Dorsolateral prefrontal cortex (tissue), 122 donors: ENCODE measurements at places on chromosomes 1 and 21.

- no peak for DNase-seq
Observed at GRCh38 chr1:226886122-226886901, 15.9 kb downstream of the PSEN2 start.

DNA sequence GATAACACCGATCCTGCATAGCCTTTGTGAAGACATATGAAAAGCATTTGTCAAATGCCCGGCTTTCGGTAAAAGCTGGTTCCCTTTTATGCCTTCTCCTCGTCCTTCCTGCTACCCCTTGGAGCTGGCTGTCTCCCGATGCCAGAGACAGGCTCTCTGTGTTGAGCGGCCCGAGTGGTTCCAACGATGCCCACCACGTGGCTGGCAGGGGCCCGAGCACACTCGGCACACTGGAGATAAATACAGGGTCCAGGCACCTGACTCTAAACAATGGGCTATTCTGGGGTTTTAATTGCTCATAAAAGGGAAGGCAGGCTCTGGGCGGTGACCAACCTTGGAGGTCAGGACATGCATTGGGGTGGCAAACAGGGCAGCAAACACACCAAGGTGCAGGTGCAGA lies 207.1 kb downstream of the HIVEP3 start:
- no peak for DNase-seq

GRCh38 chr1:63813829-63814277 lies 40.0 kb downstream of the ROR1 start:
- DNase-seq = no peak

DNA sequence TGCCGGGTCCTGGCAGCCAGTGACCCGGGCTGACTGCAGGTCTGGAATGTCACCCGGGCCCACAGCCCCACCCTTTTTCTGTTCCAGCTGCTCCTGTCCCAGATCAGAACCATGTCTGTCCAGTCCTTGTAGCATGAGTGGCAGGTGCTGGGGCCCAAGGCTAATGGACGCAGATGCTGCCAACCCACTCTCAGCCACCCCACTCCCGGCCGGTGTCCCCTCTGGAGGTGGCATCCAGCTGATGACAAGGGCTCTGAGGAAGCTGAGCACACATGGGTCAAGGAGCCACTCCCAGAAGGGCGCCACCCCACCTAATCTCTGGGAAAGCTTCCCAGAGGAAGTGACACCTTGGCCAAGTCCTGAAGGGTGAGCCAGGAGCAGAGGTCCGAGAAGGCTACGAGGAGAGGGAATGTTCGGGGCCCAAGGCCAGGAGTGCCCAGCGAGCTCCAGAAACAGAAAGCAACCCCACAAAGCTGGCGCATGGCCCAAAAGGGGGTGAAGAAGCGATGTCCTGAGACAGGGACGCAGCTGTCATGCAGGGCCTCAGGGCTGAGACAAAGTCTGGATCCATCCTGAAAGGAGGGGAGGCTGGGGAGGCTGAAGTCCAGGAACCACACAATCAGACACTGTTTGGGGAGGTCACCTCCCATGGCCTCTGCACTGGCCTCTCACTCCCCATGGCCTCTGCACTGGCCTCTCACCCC lies 39.5 kb downstream of the ACOT7 start:
- DNase-seq = no peak
